NCI-H1930 (cell line): ENCODE measurements at places on chromosomes 2 and 18.

GRCh38 chr18:75473316-75473715 lies 45.8 kb upstream of the SMIM21 start:
- no peak for DNase-seq

GRCh38 chr2:23042216-23042906 lies 342.6 kb upstream of the KLHL29 start:
- DNase-seq, result no peak

DNA sequence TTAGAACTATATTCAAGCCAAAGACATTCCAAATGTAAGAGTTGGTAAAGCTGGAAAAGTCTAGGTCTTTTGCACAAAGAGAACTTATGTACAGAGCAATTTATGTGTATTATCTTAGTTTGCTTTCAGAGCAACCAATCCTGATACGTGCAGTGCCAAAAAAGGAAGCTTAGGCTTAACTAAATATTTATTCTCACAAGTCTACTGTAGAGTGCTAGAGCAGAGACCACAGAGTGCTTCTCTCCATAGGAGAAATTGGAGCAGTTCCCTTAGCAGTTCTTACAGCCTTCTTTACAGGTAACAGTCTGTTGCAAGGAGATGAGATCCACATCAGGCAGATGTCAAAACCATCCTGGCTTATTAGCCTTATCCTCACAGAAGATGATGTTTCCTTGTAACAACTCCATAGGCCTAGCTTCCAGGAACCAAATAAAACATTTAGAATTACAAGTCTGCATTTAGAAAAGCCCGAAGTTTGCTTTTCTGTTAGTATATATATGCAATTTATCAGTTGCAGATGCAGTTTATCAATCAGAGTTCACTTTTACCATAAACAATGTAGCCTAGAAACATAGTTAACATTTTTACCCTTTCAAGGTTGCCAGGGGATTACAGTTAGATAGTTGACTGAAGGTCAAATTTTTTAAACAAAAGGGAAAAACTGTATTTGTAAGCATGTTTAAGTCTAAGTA lies 250.6 kb upstream of the KCNJ3 start:
- no peak for DNase-seq

DNA sequence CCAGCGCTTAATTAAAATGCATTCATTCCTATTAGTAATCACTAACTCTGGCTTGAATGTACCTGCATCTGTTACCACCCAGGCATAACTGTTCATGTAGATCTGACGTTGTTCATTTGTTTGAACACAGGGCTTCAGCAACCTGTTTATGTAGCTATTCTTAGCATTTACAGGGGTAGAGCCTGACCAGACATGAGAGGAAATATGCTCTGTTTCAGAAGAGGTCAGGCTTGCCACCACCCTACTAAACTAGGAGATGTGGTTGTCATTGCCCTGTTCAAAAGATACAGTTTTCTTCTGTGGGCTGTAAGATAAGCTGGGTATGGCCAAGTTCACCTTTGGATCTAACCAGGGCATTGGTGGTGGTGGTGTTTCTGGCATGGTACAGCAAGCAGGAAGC lies 8.8 kb downstream of the MGAT5 start:
- no peak for DNase-seq

DNA sequence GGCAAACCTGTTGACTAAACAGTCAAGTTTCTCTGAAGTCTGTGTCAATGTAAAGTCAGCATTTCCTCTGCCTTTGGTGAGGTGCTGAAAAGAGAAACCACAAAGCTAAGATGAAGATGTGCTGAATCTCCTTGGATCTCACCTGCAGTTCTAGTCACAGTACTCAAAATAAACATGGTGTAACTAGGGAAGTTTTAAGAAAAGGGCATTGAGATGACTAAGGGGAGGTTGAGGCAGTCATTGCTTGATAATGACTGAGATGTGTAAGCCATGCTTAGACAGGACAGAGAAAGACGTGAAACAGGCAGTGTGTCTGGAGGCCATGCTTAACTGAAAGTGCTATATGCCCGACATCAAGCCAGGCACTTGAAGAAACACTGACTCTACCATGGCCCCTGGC lies 1010.0 kb upstream of the CELF4 start:
- no peak for DNase-seq

- no peak for DNase-seq
Measured at GRCh38 chr2:182649316-182649715, 66.7 kb upstream of the DNAJC10 start.
